Epithelial cell of prostate (primary cell): ENCODE measurements at places on chromosomes 4 and X.

DNA sequence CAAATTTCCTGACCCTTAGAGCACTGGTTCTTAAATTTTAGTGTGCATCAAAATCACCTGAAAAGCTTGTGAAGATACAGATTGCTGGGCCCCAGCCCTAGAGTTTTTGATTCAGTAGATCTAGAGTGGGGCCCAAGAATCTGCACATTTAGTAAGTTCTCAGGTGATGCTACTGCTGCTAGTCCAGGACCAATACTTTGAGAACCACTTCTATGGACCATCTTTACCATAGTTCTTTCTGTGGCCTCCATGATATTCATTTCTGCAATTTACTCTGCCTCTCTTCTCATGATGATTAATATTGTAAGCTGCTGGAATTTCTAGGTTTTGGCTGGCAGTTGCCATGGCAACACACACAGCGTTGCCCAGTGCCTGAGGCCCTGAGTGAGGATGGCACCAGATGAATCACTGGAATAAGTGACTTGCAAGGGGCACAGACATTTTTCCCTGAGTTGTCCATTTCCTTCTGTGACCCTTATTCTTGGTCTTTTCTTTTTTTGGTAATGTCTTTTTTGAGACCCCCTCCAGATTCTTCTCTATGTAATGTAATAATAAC, 83.6 kb downstream of the PPP1R2C start:
- no peak for DNase-seq

- DNase-seq = no peak
These were observed 7.2 kb downstream of the GSTCD start for GRCh38 chr4:105715692-105716278.

DNA sequence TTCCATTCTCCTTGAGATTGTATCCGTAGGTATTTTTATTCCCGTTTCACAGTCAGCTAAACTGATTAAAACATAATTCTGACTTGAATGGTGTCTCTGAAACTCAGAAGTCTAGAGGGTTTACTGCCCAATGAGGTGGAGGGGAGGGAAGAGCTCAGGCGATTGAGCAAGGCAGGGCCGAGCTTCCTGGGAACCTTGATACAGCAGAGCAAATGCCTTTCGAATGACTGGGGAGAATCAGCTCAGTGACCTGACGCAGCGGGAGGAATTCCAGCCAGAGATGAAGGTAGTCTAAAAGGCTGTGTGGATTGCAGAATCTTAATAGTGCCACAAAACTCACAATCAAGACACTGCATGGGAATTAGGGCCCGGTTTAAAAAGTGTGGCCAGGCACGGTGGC, 233.6 kb downstream of the EVC2 start:
- no peak for DNase-seq

GRCh38 chr4:89604951-89605350, 232.0 kb downstream of the SNCA start:
- no peak for DNase-seq

DNA sequence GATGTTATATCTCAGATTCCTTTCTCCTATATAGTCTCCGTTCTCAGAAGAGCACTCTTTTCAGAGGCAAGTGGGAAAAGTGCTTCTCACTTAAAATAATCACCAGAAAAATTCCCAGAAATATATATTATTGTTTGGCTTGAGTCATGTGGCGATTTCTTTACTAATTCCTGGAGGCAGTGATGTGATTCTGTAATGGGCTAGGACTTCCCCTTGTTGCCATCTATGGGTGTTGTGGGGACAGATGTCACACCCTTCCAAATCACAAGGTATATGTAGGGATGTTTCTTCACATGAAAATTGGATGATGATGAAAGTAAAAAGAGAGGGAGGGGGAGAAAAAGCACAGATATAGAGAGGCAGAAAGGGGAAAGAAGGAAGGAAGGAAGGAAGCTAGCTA, 553.4 kb downstream of the PPP4R3C start:
- no peak for DNase-seq

GRCh38 chr4:156584100-156584499, 387.5 kb downstream of the PDGFC start:
- peak; percentile 10 for DNase-seq

GRCh38 chrX:99901091-99901490, 509.0 kb downstream of the PCDH19 start:
- DNase-seq = no peak
